ENCODE measurements at places on chromosomes 4 and X.
A peak's percentile ranks its signal among the peaks of the same experiment; 100 is the strongest.

- DNase-seq = no peak
Measured at GRCh38 chrX:2267890-2268289, 232.9 kb downstream of the DHRSX start.

GRCh38 chr4:122118243-122118642, 33.9 kb upstream of the BLTP1 start:
- no peak for DNase-seq

DNA sequence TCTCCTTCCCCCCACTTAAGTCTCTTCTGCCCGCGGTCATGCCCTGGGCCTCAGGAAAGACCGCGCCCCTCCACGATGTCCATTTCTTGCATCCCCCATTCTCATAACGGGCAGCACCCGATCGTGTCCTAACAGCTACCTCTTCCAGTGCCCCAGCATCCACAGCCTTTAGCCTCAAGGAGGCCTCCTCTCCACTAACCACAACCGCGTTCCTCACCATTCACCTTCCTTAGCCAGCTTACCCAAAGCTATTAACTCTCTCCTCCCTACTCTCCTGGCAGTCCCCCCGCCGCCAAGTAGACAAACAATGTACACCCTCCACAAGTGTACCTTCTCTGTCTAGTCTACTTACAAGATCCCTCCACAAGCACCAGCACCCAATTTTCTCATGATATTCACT, 58.6 kb upstream of the PAGE5 start:
- no peak for DNase-seq

GRCh38 chr4:115334736-115335411, 221.5 kb upstream of the NDST4 start:
- no peak for DNase-seq

GRCh38 chr4:81031796-81032551, 1.5 kb downstream of the BMP3 start:
- DNase-seq = no peak

GRCh38 chrX:79368441-79368840, 1.3 kb upstream of the ITM2A start:
- no peak for DNase-seq

DNA sequence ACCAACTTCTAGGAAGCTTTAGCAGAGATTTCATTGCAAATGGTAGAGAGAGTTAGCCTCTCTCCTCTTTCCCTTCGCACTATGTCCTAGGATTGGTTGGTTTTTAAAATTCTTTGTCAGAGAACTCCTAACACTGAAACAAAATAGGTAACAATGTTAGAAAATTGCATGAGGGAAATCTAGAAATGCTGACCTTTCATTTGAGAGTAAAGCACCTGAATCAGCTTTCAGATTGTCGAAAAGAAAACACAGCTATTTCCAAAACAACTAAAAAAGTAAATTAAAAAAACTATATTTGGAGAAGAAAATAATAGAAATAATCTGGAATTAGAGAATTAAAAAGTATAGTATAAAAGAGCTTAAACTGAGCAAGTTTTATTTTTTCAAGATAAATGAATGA, 108.1 kb upstream of the GK2 start:
- no peak for DNase-seq

DNA sequence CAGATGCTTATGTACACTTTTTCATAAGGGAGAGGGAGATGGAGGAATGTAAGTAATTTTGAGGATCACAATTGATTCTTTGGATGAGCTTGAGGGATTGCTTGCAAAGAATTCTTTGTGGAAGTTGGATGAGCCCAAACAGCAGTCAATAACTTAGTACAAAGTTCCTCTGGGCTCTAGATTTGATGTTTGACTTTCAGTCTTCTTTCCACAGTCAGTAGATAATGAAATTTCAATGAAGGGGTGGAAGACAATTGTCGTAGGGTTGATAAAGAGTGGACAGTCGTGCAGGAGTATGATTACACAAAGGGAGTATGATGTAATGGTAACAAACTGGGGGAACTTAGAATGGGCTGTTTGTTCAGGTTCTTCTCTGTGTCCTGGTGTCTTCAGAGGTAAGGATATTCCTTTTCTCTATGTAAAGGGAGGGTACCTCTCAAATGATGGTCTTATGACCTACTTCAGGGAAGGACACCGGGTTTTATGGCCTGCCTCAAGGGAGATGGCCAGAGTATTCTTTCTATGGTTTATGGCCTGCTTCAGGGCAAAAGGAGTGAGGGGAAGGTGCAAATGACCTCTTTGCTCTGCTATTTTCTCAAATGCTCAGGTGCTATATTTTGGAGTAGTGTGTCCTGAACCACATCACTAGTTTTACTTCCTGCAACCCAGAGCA, 1.7 kb upstream of the ABRAXAS1 start:
- DNase-seq = no peak

GRCh38 chrX:134752558-134752957, 94.3 kb upstream of the PLAC1 start:
- no peak for DNase-seq

DNA sequence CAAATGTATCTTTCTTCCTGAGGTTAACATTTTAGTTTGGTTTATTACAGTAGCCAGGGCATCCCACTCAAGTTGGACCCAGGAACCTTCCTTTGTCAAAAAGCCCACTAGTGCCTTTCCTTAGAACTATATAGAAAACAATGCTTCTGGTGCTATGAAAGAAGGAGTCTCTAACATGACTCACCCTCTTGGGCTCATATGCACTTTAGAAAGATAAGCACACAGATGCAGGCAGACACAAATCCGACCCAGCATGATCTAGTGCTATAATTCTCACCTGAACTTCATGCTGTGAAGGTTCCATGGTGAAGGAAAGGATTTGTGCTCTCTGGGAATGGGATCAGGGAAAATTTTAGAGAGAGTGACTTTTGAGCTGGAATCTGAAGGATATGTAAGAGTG, 289.4 kb downstream of the ANKRD50 start:
- no peak for DNase-seq

- DNase-seq = peak; percentile 56
Measured at GRCh38 chr4:120071192-120071795, 4.6 kb upstream of the MAD2L1 start.

DNA sequence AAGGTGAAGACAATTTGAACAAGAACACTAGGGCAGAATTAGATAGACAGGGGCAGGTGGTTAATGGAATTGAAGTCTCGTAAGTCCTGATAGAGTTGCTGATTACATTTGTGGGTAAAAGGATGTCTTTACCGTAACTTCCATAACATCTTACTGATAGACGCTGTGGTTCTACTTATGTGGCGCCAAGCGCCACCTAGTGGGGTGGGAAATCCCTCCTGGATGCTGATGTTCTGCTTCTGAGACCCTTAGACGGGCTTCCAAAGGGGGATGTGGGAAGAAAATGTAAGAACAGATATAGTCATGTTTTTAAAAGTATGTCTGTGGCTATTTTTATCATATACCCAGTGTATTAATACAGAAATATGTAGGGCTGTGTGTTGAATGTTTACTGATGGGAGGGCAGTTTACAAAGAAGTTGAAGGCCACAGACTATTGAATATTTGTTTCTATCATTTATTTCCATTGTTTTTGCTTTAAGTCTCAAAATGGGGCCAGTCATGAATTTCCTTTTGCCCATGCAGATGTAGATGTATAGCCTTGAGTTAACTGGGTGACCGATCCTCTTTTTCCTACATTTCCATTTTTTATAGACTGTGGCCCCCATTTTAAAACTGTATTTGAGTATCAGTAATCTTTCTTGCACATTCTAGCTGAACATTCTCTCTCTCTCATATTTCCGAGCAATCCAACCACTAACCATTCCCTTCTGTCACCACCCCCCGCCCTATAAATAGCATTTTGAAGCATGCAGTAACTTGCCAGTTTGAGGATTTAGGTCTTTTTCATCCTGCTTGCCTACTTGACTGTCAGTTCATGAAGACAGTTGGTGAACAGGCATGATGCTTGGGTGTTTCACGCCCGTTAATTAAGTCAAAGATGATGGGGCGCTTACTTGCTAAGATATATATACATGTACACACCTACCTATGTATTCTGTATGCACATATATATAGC, 12.1 kb upstream of the TLR8 start:
- DNase-seq = peak; percentile 2

GRCh38 chr4:152960082-152960481, 24.0 kb downstream of the FHDC1 start:
- no peak for DNase-seq

DNA sequence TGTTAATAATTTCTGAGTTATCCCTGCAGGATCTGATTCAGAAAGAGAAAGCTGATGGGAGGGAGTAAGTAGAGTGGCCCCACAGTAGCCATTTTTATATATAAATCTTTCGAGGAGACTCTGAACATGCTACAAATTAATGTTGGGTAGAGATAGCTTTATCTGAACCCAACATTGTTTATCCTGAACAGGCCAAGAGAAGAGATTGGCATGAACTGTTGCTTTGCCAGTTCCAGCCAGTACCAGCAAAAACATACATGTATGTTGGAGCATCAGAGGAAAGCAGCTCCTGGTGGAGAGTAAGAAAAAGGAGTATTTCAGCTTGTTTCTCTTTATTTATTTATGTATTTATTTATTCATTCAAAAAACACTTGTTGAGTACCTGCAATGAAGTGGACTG, 1.6 kb downstream of the MAOA start:
- no peak for DNase-seq

- DNase-seq = no peak
Measured at GRCh38 chr4:112956484-112956896, 93.0 kb upstream of the ANK2 start.

DNA sequence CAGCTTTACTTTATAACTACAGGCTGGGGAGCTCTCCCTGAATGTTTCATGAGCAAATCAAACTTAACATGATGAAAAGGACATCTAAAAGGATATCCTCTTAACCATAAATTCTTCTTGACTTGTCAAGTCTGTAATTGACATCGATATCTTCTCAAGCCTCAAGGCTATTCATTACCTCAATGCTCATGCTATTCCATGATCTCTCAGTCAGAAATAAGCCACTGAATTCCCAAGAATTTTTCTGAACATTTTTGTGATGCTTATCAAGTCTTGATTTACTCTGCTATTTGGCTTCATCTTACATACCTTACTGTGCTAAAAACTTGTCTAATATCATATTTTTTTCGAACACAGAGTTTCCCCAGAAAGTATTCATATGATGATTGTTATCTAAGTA, 433.4 kb downstream of the PDGFC start:
- DNase-seq = no peak

DNA sequence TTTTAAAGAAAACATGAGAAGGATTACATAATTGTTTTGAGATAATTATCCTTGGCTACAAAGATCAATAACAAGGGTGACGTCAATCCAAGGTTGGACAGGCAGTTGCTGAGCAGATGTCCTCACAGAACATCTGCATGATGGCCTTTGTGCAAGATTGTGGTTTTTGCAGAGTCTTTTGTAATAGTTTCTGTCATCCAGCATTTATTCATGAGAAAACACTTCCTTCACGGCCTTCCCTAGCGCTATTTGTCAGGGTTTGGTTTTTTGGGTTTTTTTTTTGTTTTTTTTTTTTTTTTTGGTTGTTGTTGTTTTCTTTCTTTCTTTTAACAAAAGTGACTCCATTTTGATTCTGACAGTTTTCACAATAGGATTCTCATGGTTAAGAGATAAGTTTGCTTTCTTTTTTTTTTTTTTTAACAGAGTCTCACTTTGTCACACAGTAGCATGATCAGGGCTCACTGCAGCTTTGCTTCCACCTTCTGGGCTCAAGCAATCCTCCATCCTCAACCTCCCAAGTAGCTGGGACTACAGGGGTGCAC, 31.5 kb upstream of the ELF2 start:
- no peak for DNase-seq

GRCh38 chr4:7151668-7152227, 40.6 kb upstream of the SORCS2 start:
- no peak for DNase-seq

GRCh38 chr4:23374259-23374658, 515.6 kb downstream of the PPARGC1A start:
- no peak for DNase-seq

- peak; percentile 97 for DNase-seq
Measured at GRCh38 chr4:13907255-13907751, 279.8 kb upstream of the BOD1L1 start.

- DNase-seq = peak; percentile 14
Measured at GRCh38 chr4:90318193-90318592, 191.0 kb downstream of the CCSER1 start.

GRCh38 chr4:25856756-25857155, 6.0 kb downstream of the SEL1L3 start:
- no peak for DNase-seq

- no peak for DNase-seq
Measured at GRCh38 chrX:34658326-34658725, 1.2 kb upstream of the TMEM47 start.

DNA sequence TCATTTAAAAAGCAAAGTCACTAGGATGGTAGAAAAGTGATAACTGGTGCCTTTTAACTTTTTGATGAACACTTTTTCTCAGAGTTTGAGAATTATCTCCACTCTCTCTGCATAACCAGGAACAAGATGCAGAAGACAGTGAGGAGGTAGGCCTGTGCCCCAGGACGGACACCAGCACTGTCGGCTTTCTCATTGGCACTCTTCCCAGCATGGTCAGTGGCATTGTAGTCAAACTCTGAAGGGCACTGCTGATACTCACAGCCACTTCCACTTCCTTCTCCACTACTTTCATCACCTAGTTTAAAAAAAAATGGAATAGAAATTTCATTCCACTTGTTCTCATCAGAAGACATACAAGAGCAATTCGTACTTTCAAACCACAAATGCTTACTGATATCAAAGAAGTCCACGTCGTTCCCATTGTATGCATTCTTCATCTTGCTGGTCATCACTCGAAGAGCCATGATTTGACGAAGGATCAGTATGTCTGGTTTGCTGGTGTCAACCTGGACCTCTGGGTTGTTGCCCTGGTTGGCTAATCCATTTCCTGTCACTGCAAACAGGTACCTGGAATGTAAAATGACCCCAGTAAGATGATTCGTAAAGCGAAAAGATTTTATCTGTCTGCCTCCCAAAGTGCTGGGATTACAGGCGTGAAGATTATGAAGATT, 84.8 kb upstream of the TFDP3 start:
- no peak for DNase-seq

DNA sequence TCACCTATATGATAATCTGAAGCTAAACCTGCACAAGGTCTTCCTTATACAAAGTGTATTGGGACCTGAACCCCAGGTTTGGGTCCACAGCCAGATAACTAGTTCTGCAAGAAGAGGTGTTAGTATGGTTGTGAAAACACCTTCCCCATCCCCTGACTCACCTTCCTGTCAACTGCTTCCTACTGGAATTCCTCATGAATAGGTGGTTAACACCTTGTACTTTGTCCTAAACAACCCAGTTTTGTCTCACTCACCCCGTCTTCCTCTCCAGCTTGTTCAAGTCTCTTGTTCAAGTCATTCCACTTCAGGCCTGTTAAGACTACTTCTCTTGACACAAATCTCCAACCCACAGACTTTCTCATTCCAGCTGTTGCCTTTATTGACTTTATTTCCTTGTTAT, 45.5 kb downstream of the CCNG2 start:
- DNase-seq = no peak

GRCh38 chr4:10734697-10735096, 50.1 kb upstream of the CLNK start:
- DNase-seq = no peak

DNA sequence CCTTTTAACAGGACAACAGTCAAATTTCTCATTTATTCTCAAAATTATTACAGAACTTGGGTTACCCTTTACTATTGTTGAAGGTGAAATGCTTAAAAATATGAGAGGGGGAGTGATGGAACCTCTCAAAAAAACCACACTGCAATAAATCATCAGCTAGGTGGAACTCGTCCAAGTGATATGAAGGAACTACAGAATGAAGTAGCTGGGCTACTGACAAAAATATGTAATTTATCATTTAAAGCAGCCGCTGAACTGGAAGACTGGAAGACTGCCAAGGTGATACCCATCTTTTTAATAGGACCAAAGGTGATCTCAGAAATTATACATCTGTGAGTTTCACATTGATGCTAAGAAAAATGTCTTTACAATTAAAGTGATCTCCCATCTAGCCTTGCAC, 597.7 kb upstream of the TENM3 start:
- no peak for DNase-seq

GRCh38 chrX:37818031-37818430, 29.3 kb downstream of the DYNLT3 start:
- no peak for DNase-seq
